Eye (tissue), 1 donor: ENCODE measurements at places on chromosomes 5 and 9.
A peak's percentile ranks its signal among the peaks of the same experiment; 100 is the strongest.

GRCh38 chr9:33468215-33468730 is 5.5 kb downstream of the NOL6 start:
- no peak for DNase-seq

DNA sequence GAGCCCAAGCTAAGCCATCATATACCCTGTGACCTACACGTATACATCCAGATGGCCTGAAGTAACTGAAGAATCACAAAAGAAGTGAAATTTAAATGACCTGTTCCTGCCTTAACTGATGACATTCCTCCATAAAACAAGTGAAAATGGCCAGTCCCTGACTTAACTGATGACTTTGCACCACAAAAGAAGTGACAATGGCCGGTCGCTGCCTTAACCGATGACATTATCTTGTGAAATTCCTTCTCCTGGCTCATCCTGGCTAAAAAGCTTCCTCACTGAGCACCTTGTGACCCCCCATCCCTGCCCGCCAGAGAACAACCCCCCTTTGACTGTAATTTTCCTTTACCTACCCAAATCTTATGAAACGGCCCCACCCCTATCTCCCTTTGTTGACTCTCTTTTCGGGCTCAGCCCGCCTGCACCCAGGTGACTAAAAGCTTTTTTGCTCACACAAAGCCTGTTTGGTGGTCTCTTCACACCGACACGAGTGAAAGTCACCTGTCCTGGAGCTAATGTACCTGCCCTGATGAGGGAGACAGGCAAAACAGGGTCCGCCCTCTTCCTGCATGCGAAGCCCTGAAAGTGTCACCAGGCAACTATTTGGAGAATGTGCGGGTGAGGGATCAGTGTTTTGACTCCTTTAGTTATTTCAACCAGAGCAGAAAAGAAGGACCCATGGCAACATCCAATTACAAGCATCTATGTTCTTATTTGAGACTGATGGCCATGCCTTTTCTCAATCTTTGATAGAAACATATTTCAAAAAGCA is 266.1 kb downstream of the SMARCA2 start:
- DNase-seq, result no peak

DNA sequence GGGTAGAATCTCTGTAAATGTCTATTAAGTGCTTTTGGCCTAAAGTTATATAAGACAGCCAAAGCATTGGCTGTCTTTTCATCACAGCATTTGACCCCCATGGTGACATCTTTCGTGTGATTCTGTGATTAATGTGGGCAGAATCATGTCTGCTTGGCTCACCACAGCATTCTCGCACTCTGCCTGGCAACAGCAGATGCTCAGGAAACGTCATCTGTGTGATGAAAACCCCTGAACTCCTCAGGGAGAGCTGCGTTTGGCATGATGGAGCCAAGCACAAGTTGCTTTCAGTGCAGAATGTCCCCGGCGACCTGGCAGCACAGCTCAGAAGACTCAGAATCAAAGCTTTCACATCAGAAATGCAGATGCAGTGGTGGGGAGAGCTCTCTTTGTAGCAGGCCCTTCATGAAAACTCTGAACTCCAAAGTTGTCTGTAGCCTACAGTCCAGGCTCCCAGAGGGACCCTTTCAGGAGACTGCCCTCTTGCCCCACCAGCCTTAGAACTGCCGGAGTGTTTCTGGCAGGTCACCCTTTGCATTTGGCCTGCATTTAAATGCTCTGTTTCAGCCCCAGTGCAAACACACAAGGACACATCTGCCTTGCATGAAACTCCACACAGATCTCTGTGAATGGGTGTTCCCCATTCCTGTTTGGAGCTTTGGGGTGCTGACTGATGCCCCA is 155.6 kb upstream of the PANK3 start:
- DNase-seq, result peak; percentile 65

DNA sequence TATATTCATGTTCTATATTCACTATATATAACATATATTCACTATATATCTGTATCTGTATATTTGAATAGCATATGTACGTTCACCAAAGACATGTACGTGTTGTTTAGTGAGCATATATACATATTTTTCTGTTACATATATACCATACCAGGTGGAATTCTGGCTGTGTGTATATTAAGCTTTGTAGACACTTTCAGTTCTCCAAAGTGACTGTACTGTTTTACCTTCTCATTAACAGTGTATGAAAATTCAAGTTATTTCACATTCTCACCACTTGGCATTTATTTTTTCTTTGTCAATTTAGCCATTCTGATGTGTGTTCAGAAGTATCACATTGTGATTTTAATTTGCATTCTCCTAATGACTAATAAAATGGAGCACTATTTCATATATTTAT is 52.2 kb downstream of the DROSHA start:
- no peak for DNase-seq

DNA sequence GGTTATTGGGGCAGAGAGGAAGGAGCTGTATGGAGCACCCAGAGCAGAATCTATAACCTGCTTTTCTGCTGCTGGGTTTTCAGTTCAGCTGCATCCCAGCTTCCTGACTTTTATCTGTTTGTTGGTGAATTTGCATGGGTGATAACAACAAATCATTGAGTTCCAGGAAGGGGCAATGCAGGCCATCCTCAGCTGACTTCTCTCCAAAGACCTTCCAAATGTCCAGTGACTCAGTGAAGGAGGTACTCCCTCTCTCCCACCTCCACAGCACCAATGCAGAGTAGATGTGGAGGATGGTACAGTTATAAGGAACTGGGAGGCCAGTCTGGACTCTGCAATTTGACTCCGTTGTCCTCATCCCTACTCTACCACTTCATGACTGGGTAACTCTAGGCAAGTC is 1.6 kb upstream of the TXN start:
- DNase-seq, result no peak

DNA sequence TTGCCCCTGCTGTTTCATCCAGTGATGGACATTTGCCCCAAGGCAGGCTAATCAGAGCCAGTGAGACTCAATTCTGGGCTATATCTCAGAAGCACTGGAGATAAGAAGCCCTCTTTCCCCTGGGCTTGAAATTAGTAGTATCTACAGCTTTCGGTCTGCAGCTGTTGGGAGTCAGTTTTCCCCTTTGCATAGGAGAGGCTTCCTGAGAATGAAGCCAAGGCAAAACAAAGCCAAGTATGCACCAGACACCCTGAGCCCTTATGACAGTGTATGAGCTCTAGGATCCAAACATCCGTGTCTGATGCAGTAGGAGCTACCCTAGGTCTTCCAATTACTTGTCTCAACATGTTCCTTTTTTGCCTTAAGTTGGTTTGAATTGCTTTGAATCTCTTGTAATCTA is 79.2 kb upstream of the PANK3 start:
- DNase-seq, result peak; percentile 24

GRCh38 chr5:100590867-100591266 is 55.7 kb downstream of the FAM174A start:
- DNase-seq, result no peak
